ENCODE measurements at places on chromosomes 4 and X.

DNA sequence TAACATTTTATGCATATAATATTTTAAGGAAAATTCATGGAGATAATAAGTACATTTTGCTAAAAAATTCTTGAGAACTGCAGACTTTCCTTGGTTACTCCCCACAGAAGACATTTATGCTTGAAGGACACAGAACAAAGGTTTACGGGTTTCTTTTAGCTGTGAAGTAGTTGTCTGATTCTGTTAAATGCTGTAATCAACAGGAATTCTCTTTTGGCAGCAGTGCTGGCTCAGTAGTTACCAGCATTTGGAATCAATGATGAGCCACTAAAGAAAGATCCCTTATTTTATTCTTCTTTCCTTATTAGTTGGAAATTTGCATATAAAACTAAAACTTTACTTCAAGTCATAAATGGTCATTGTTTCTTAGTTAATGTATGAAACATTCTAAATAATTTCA lies 199.3 kb upstream of the FAT4 start:
- DNase-seq = no peak

- DNase-seq = no peak
These were observed 2.9 kb downstream of the UGT8 start for GRCh38 chr4:114601304-114602052.

- no peak for DNase-seq
These were observed 78.4 kb downstream of the CDS1 start for GRCh38 chr4:84661191-84661939.

GRCh38 chrX:28946846-28947245 lies 359.6 kb downstream of the IL1RAPL1 start:
- DNase-seq = no peak

- DNase-seq = no peak
These were observed 37.9 kb upstream of the TRPC3 start for GRCh38 chr4:121989715-121990114.

DNA sequence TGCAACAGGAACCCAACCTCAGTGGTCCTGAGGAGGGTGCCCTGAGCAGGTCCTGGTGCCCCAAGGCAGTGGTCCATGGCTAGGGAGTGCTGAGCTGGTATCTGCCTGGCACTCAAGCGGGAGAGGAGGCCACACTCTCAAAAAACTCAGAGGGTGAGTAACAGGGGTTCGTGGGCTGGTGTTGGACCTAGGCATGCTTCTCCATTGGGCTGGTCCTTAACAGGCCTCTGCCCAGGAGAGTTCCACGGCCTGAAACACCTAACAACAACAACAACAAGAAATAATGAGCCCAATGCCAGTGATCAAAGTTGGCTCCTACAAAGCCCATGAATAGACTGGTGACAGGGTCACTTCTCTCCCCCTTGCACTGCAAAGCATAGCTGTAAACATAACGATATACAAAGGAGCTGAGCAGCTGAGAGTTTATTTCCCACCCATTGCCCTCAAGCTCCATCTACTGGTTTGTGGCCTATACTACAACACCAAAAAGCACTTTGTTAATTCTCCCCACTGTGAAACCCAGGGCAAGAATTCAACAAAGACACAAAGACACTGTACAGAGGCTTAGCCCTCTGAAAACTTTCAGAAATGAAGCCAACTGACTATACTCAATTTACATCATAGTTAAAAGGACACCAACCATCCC lies 736.1 kb upstream of the ADGRL3 start:
- no peak for DNase-seq

DNA sequence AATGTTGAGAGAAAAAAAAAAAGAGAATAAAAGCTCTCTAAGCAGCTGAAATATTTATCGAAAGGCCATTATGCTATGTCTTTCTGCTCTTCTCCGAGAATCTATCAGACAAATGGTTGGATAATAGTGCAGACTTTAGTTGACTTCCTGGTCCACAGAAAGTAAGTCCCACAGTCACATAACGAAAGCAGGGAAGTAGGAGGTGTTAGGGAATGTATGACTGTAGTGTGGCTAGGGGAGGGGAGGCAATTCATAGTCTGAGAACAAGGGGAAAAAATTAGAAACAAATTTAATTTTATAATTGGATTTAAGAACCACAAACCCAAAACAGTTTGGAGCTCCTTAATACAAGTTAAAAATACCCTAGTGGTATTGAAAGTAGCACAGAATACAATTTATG lies 79.7 kb upstream of the VEGFC start:
- DNase-seq = no peak

GRCh38 chr4:42710761-42711160 lies 53.9 kb upstream of the ATP8A1 start:
- no peak for DNase-seq

DNA sequence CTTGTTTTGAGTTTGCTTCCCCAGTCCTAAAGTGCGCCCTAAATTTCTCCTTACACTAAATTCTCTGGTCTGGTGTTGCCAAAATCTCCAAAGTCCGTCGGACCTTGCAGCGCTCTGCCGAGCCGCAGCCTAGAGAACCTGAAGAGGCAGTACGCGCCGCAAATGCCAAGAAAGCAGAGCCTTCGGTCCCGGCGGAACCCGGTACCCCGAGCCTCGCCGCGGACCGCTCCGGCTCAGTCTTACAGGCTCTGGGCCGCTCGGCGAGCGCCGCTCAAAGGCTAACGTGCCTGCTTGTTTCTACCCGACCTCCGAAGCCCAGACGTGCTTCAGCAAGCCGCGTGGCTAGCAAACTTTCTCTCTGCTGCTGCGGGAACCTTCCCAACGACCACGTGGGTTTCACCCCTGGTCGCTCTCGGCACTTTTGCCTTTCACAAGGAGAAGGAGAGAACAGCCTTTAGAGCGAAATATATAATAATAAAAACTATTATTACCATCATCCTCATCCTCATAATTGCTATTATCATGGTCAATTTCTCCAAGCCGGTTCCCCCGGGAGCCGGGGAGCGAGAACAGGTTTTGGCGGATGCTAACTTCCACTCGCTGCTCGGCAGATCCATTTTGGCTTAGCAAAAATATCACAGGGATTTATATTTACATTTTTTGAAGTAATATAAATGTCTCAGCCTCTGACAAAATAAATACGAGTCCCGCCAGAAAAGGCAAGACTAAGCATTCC lies 2.2 kb upstream of the HTR2C start:
- no peak for DNase-seq

DNA sequence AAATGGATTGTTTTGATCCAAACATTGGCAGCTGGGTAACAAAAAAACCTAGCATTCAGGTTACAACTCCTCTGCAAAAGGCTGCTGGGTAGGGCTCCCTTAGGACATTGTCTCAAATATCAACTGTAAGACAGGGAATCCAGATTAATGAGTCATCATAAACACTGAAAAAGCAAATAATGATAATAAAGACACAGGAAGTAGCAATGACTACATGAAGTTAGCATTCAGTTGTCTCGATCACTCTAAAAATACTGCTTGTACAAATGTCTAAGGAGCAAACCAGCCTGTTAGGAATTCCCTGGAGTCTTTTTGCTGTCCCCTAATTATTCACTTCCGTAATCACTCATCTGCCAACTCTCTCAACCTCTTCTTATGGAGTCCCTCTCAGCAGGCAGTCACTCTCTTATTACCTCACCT lies 259.2 kb downstream of the GPC3 start:
- no peak for DNase-seq

DNA sequence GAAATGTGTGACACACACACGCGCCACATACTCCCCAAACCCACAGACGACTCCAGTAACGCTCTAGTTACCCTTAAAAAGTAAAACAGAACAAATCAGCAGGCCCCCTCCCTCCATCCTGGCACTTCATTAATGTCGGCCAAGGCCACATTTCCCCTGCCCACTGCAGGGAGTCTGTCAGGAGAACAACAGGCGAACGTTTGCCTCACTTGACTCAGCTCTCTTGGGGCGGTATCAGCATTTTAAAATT lies 671 bp upstream of the FHIP1A start:
- no peak for DNase-seq

GRCh38 chr4:10083331-10083771 lies 33.2 kb downstream of the WDR1 start:
- no peak for DNase-seq

DNA sequence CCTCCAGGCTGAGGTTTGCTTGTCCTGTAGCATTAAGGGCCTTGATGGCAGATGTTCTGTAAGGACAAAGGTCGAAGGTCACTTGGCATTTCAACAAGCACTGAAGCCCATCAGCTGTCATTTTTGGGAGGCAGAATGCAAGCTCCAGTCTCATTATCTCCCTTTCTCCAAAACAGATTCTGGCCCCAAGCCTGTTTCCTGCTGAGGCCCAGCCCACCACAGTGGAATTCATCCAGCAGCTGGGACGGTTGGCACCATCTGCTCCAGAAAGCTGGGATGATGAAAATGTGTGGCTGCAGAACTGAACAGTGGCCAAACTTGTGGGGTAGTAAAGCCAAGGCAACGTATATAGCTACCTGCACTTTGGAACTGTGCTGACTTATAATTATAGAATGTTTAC lies 17.7 kb upstream of the PPEF2 start:
- no peak for DNase-seq

- DNase-seq = no peak
These were observed 686.0 kb downstream of the PDHA2 start for GRCh38 chr4:96525898-96526297.

DNA sequence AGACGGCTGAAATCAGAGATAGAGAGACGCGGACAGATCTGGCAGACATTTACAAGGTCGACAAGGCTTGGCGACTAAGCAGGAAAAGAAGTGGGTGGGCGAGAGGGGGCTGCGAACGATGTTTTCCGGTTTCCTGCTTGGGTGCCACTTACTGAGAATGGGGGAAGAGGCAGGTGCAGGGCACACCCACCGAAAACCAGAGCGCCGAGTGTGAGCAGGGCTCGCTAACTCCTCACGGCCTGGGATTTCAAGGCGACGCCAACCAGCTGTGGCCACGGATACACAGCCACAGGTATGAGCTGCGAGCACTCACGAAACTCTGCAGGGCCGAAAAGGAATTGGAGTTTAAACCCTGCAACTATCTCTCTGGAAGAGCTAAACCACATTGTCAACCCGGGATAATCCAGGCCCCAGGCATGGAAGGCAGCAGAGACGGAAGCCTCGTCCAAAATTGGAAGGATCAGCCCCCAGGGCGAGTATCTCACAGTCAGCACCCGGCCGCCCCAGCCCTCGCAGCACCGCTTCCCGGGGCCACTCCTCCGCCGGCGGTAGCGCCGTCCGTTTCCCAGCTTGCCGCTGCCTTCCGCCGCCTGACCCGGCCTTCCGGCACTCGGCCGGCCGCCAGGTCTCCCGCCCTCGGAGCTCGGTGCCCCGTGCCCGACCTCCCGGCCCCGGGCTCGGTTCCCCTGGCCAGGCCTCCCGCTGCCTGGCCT lies 778 bp downstream of the CASP3 start:
- DNase-seq = no peak

DNA sequence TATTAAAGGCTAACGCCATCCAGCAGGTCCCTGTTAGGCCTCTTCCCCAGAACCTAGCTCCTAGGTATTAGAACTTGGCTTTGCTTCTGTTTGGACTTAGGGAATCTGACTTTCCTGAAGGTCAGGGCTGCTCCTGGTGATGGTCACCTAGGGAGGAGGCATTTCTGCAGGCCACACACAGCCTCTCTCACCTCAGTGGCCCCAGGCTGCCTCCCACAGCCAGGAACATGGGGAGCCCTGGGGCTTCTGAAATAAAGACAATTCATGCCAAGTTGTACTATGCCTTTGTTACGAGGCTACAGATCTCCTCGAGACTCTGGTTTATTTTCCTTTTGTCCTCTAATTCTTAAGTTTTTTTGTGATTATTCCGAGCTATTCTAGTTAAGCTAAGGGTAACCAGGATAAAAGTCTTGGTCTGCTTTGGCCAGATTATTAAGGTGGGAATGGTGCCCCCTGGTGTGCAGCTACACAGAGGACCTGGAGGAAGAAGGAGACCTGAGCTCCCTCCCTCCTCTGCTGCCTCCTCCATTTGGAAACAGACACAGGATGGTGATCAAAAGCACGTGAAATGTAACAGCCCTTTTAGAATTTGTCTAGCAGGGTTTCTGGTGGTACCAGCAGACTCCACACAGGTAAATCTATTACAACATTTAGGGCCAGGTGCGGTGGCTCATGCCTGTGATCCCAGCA lies 131.0 kb downstream of the DCLK2 start:
- DNase-seq = no peak

GRCh38 chr4:159747983-159748382 lies 645.1 kb downstream of the RAPGEF2 start:
- no peak for DNase-seq

DNA sequence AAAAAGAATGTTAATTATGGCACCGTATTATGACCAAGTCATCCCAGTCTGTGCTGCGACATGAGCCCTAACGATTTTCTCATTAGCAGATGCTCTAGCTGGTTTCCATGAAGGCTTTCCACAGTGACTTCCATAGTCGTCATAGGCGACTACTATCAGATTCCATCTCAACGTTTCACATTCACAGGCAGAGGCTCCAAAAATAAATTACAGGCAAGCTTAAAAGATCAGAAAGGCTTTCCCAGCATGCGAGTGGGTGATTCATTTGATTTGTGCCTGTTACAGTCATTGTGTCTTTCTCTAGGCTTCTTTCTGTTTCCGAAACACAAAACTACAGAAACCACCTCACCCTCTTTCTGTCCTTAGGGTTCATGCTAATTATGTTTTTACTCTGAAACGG lies 43.2 kb downstream of the PALLD start:
- DNase-seq = no peak

GRCh38 chrX:8728932-8729535 lies 2.9 kb downstream of the ANOS1 start:
- no peak for DNase-seq

DNA sequence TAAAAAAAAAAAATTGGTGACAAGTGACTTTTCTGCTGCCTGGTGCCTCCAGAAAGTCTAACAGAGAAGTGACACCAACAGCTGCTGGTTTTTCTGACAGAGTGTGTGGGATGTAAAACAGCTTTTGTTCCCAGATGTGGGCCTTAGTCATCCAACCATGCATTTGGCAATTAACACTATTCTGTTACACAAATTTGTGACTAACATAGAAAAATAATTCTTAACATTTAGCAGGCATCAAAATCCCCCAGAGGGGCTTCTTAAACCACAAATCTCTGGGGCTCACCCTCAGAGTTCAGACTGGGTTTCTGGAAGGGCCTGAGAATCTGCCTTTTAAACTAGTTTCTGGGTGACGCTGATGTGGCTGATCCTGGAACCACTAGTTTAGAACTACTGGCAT lies 100.5 kb upstream of the PCDH7 start:
- no peak for DNase-seq

DNA sequence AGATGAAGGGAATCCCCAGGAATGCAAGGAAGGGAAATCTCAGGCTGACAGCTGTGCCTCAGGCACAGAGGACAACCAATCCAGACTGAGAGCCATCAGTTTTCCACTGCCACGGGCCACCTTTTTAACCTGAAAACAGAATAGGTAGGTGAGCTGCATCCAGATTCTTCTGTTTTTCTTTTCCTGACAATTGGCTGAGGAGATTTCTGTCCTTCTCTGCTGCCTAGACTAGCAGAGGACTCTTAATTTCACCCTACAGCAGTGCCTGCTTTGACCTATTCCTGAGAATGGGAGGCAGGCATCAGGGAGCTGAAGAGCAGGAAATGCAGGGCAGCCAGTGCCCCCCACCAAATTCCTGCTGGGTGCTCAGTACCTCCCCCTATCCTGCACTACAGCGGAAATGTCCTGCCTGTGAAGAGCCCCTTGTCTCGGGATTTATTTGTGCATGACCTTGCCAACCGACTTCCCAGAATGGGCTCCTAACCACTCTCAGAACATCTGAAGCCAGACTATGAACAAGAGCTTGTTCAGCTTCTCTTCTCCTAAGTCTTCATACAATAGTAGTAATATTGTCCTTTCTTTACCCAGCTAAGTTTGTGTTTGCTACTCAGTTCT lies 65.1 kb downstream of the CASK start:
- no peak for DNase-seq

- DNase-seq = no peak
These were observed 220.4 kb upstream of the AGTR2 start for GRCh38 chrX:115949900-115950822.

GRCh38 chrX:2870650-2871049 lies 41.9 kb downstream of the GYG2 start:
- DNase-seq = no peak

Measured in NCI-H1105 (cell line).